Right renal cortex interstitium (tissue), 3 donors: ENCODE measurements at places on chromosomes 16 and 17.

GRCh38 chr16:68146585-68146984 is 61.4 kb downstream of the NFATC3 start:
- DNase-seq: no peak

- no peak for DNase-seq
These were observed 30.3 kb downstream of the ATPAF2 start for GRCh38 chr17:18008496-18009268.

GRCh38 chr16:88792668-88793250 is 7.7 kb upstream of the PIEZO1 start:
- DNase-seq: no peak

DNA sequence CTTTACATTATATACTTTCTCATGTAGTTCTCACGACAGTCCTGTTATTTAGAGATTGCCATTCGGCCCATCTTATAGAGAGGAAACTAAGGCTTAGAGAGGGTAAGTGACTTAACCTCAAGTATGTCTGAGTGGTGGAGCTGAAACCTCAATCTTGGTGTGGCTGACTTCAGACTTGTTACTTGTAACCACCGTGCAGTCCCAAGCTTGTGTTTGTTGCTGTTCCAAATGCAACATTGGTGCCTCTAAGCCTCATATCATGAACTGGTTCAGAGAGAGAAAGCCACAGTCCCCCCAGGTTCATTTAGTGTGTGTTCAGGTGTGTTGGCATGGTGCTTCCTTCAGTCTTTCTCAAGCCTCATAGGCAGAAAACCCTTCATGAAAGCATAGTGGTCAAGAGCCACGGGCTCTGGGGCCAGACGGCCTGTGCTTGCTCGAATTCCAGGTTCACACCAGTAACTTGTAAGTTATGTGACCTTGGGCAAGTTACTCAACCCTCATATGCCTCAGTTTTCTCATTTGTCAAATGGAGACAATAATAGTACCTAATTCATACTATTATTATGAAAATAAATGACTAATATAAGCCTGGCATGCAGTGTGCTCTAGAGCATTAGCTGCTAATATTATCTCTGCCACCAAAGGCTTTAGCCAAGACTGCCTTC is 39.9 kb downstream of the CDH1 start:
- DNase-seq: no peak

GRCh38 chr17:40707745-40708144 is 4.2 kb upstream of the KRT24 start:
- DNase-seq: no peak

DNA sequence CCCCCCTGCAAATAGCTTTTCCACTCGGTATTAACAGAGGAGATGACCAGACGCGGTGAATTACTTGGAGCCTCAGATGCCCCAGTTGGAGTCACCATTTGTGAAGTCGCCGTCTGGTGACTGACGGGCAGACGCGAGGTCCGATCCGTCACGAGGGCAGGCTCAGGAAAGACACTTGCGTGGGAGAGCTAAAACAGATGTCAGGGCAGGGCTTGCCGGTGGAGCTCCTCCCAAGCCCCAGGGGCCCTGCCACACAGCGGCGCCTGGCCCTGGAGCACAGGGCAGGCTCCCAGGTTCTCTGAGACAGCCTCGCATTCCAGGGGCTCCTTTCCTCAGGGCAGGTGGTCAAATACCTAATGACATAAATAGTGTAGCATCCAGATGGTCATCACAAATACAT is 348.3 kb downstream of the C16orf95 start:
- no peak for DNase-seq

DNA sequence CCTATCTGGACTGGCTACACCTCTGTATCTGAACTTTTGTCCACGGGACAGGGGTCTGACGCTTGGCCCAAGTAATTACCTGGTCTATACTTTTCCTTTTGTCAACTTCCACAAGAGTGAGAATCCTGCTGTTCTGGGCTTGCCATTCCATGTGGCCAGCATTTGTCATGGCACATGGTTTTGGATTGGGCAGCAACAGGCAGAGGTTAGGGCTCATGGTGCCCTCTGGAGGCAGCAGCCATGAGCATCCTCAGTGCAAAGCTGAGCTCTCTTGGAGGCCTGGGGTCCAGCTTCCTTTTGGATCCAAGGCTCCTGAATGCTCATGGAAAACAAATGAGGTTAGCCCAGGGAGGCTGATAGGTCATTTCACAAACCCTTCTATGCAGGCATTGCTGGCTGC is 7.5 kb upstream of the EDC4 start:
- no peak for DNase-seq

DNA sequence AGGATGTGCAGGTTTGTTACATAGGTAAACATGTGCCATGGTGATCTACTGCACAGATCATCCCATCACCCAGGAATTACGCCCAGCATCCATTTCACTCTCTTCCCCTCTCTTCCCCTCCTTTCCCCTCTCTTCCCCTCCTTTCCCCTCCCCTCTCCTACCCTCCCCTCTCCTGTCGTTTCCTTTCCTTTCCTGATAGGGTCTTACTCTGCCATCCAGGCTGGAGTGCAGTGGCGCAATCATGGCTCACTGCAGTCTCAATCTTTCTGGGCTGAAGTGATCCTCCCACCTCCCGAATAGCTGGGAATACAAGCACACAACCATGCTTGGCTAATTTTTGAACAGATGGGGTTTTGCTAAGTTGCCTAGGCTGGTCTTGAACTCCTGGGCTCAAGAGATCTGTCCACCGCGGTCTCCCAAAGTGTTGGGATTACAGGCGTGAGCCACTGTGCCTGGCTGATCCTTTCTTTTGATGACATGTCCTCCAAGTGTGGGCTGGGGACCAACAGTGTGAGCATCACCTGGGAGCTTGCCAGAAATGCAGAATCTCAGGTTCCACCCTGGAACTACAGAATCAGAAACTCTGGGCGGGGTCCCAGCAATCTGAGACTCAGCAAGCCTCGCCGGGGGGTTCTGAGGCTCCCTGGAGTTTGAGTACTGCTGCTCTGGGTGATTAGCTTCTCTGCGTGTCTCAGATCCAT is 10.8 kb downstream of the ATP2C2 start:
- DNase-seq: no peak

GRCh38 chr16:12659871-12660270 is 143.8 kb downstream of the CPPED1 start:
- no peak for DNase-seq
